ENCODE measurements at places on chromosomes 4 and X. TPM values are rescaled to one million over a fixed set of nuclear protein-coding genes. Genes with fewer than 3 reads are reported as not detected.

PGK1 gene
- 240 TPM for polyA plus RNA-seq

DNA sequence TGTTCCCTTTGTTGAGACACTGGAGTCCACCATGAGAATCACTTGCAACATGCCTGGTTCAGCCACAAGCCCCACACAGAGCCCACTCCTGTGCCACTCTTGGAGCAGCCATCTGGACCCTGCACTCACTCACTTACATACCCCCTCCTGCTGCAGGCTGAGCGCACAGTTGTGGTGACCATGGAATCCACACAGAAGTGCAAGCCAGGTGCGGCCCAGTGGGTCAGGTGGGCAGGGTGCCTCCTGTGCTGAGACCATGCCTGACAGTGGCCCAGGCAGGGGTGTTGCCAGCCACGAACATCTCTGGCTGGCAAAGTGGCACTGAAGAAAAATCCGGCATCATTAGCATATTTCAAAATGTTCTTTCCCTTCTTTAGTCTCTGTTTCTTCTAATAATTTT is 17.4 kb upstream of the CXorf51A start:
- DNase-seq: no peak

DNA sequence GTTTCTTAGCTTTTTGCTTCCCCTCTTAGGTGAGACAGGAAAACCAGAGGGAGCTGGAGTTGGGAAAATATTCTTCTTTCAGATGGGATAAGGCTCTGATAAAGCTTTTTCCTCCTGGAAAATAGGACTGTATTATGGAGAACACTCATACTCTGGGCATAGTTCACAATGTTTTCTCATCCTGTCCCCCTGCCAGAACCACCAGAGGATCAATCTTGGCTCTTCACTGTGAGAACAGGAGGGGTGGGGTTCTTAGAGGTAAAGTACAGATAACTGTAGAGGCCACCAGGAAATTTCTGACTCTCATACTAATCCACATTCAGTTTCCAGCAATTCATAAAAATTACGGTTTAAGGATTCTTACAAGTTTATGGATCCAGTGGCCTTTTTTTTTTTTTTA is 661.8 kb upstream of the MAGEB2 start:
- no peak for DNase-seq

DNA sequence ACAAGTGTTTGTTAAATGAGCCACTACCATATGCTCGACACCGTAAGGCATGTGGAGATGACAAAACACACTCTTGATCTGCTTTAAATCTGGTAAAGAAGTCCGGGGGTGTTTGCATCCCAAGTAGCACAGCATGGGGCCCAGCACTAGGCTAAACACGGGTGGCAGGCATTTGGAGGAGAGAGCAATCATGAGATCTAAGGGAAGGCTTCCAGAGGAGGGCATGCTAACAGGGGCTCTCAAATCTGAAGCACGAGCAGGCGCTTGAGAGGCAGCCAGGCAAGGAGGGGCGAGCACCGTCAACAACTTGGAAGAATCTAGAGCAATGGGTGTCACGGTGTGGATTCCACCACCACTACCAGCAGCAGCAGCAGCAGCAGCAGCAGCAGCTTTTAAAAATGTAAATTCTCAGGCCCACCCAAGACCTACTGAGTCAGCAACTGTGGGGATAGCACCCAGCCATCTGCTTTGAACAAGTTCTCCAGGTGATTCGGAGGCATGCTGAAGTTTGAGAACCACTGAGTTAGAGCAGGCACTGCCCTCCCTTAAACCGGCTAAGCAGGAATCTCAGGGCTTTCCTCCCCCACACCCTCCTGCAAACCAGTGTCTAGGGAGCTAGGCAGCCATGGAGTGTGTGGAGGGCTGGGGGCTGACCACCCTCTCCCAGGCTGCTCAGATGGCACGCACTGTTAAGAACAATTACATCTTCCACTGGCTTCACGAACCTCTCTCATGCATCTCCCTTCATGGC is 70.2 kb upstream of the MAP3K15 start:
- no peak for DNase-seq

DNA sequence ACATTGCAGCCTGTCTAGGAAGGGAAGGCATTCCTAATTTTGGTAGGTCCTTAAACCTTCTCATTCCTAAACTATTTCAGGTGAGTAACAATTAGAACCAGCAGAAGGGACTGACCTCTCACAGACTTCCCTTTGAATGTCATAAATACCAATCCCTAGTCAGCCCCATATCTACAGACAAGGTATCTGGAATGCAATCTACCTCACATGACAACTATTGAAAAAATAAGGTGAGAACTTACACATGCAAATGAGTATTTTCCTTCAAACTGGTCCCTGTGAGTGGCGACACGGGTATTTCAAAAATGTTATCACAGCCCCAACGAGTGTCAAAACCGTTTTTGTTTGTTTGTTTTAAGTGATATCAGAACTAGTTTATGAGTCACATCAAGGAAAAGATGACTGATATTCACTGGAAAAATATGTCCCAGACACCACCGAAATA is 102.4 kb upstream of the VCX2 start:
- no peak for DNase-seq

CPLX1 gene
- polyA plus RNA-seq: 0.40 TPM

DNA sequence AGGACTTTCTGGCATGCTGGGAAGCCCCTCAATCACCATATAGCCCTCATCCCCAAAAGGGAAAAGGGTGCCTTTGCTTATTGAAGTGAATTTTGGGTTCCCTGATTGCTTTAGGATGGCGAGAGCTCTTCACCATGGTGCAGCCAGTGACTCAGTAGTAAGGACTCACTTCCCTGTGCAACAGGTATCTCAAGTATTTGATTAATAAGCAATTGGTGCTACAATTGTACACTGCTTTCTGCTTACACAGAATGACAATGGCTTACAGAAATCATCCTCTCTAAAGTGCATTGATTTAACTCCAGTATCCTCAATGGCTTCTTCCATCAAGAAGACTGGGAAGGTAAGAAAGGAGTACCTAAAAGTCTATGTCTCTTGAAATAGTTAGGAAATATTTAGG is 143.7 kb upstream of the SMIM10 start:
- DNase-seq: no peak

GRCh38 chr4:125235971-125236370 is 78.8 kb upstream of the FAT4 start:
- no peak for DNase-seq

IL15 gene
- 8.7 TPM for polyA plus RNA-seq

DNA sequence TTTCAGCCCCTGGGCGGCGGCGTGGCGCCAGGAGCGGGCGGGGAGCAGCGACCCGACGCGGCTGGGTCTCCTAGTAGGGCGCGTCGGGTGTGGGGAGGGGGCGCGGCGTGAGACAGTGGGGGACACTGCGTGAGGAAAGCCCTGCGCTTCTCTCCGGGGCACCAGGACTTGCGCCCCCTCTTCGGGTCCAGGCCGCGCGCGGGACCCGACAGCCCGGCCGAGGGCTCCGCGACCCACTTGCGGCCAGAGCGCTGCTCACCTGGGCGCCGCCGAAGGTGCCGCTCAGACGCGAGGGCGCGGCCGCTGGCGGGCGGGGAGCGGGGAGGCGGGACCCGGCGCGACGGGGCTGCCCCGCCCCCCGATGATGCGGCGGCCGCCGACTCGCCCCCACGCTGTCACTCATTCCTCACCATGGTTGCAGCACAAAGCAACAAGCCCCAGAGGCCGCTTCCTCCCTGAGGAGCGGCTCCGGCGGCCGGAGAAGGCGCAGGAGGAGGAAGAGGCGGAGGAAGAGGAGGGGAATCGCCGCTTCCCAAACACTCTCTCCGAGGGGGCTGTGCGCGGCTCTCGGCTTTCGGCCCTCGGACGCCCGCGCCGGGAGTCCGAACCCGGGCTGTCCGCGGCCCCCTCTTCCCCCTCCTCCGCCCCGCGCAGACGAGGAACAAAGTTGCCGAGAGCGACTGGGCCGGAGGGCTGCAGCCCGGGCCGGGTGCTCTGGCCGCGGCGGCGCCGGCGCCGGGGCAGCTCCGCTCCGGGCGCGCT is at the start of gene RAPGEF2:
Gene RAPGEF2, plus strand, starts transcription at position 458 of the 762 bp plus-strand sequence. CDS start 1,084 bp downstream, outside the sequence.
- peak; percentile 86 for DNase-seq

WDR44 gene
- polyA plus RNA-seq: 54.4 TPM

GRCh38 chr4:89640620-89641366 is 196.2 kb downstream of the SNCA start:
- no peak for DNase-seq

PNCK gene
- 6.2 TPM for polyA plus RNA-seq

GRCh38 chr4:117311989-117312388 is 226.6 kb upstream of the TRAM1L1 start:
- no peak for DNase-seq

ERAS gene
- 0.16 TPM for polyA plus RNA-seq

ZFP92 gene
- 0.90 TPM for polyA plus RNA-seq

DDIT4L gene
- 12.5 TPM for polyA plus RNA-seq

DNA sequence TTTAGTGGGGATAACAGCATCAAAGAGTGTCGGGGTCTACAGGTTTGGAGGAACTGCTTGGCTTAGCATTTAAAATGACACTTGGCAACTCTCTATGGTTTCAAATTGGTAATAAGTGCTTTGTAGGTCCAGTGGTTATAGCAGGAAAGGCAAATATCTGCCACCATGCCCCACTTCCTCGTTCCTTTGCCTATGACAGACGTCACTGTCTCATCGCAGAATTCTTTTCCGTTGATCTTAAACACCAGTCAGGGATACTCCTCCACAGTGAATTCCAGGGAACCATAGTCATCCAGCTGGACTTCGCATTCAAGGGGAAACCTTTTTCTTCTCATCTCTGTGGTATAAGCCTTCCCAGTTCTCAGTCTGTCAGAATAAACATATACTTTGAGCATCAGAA is 319.1 kb downstream of the GPAT3 start:
- no peak for DNase-seq

GLOD5 gene
- not detected for polyA plus RNA-seq

KCND1 gene
- polyA plus RNA-seq: 1.2 TPM

- no peak for DNase-seq
These were observed 24.4 kb upstream of the MGST2 start for GRCh38 chr4:139641218-139641617.

- no peak for DNase-seq
These were observed 53.1 kb downstream of the CASP3 start for GRCh38 chr4:184596044-184596616.

SPANXD gene
- polyA plus RNA-seq: not detected

DNA sequence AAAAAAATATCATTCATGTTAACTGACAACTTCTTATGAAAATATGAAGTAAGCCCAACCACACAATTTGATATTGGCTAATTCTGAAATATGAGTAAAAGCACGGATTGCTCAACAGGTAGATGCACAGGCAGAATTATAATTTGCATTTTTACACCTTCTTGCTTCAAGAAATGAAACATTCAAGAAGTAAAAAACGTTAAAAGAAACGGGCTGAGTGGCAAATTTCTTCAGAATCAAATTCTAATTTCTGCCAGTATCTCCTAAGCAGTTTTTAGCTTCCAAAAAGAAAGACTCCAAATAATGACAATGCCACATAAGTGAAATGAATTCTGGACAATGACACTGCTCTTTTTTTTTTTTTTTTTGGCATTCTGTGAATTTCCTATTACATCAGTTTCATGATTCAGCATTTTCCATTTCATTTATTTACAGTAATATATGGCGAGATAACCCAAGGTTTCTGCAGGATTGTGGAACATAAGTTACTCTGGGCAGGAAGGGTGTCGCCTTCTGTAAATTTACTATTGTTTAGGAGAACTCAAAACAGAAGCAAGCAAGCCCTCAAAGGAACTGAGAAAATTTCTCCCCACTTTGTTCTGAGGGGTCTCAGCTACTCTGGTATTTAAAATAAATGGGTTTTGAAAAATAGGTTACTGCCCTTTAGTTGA is 1.4 kb downstream of the SEL1L3 start:
- DNase-seq: no peak

GRCh38 chrX:113868177-113868576 is 715.7 kb upstream of the HTR2C start:
- no peak for DNase-seq

SLITRK4 gene
- 5.2 TPM for polyA plus RNA-seq

IL21 gene
- polyA plus RNA-seq: not detected

- DNase-seq: no peak
These were observed 15.4 kb downstream of the HTR2C start for GRCh38 chrX:114599305-114599704.

DNA sequence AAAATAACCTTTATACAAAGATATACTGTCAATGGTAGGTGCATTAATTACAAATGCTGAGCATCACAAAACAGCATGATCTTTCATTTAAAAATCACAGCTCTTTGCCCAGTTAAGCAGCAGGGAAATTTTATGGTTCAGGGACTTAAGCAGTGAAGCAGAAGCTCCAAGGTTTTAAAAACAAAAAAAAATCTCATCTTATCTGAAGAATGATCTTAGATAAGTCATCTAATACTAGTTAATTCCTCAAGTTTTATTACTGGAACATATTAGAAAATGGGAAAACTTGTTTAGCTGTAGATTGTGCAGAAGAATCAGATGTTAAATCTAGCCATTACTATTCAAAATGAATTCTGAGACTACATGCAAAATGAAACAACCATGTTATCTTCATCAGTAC is 289.9 kb downstream of the GASK1B start:
- no peak for DNase-seq

PCDH18 gene
- polyA plus RNA-seq: 35.2 TPM

GRCh38 chrX:101658661-101659491 is 774 bp downstream of the ARMCX2 start:
- DNase-seq: no peak

DNA sequence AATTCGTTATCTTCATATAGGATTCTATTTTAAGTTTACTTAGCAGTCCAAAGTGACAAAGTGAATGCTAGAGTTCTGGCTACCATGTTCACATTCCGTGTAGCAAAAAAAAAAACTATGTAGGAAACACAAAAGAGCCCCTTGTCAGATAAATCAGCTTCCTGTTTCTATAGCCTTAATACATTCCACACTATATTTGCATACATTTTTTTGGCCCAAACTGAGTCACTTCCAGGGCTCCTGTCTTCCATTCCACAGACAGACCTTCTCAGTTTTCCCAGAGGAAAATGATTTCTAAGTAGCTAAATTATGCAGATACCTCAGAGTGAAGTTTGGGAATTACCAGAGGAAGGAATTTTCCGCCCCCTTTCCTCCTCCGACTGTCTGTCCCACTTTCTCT is 841.9 kb upstream of the HS3ST1 start:
- no peak for DNase-seq

- no peak for DNase-seq
These were observed 3.1 kb downstream of the NKX1-1 start for GRCh38 chr4:1403177-1403583.

PDLIM3 gene
- 616 TPM for polyA plus RNA-seq

OCIAD2 gene
- polyA plus RNA-seq: 26.6 TPM

DNA sequence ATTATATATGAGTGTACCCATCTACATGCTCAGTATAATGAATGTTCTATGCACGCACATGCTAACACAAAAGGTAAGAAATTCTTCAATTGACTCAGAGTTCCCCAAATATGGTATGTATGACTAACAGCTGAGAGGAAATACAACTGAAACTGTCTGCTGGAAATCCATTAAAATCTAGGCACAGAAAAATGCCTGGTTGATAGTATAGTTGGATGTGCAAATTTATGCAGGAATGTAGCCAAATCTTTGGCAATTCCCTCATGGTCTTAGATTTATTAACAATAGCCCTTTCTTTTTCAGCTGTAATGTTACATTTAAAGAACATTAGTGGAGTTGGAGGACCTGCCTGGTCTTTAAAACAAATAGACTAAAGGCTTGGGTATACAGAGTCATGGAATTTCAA is 5.5 kb downstream of the CAMK2D start:
- DNase-seq: no peak

Measured in forelimb muscle (tissue), 1 donor.